ENCODE measurements at places on chromosomes 2 and 18. TPM values are rescaled to one million over a fixed set of nuclear protein-coding genes. Genes with fewer than 3 reads are reported as not detected.
A peak's percentile ranks its signal among the peaks of the same experiment; 100 is the strongest.

Gene CRYGD
- not detected for total RNA-seq

DNA sequence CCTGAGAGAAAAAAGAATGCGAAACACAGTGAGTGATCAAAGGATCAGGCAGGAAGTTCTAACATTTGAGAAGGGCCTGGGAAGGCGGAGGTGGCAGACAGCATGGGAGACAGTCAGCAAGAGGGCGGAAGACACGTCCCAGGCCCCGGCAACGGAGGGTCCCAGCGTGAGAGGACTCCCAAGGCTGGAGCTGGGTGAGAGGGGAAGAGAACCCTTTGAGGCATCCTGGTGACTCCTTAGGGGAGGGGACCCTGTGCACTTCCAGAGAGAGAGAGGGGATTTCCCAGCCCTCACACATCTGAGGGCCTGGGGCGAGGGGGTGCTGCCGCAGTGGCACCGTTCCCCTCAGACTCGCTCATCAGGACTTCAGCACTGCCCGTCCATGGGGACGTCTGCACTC lies 133.4 kb downstream of the RTP5 start:
- no peaks in the 10 kb centered on the region for H3K4me1 ChIP-seq
- DNase-seq, result peak; percentile 40
- H3K27ac ChIP-seq, result peak overlapping the region; percentile 33

Gene ANKRD62
- total RNA-seq, result not detected

Gene SLC9A4
- 0.05 TPM for total RNA-seq

GRCh38 chr2:81901017-81901416 lies 1596.5 kb upstream of the LRRTM1 start:
- no peaks in the 10 kb centered on the region for H3K36me3 ChIP-seq
- no peaks in the 10 kb centered on the region for H3K27me3 ChIP-seq
- no peak overlapping the region for H3K4me3 ChIP-seq
- DNase-seq, result no peak

Gene SFTPB
- not detected for total RNA-seq

DNA sequence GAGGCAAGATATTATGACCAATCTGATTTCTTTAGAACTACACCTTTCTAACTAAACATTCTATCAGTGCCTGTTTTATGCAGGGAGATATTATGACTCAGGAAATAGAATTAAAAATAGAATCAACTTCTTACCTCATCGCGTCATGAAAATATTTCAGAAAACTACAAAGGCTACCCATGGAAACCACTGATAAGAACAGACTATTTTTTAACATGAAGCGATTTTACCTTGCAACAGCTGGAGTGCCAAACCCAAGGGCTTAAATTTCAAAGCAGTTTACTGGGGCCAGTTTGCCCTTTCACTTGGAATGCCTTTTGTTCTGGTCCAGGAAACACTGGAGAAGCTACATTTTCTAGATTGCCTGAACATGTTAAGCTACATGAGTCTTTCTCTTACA lies 304.8 kb upstream of the CCDC68 start:
- no peaks in the 10 kb centered on the region for H3K27me3 ChIP-seq
- no peak overlapping the region for H3K27ac ChIP-seq
- H3K36me3 ChIP-seq, result no peaks in the 10 kb centered on the region
- H3K4me1 ChIP-seq, result no peaks in the 10 kb centered on the region
- no peak overlapping the region for H3K4me3 ChIP-seq

Data from naive thymus-derived CD4-positive, alpha-beta T cell (primary cell).